ENCODE measurements at places on chromosomes 7 and 10.

DNA sequence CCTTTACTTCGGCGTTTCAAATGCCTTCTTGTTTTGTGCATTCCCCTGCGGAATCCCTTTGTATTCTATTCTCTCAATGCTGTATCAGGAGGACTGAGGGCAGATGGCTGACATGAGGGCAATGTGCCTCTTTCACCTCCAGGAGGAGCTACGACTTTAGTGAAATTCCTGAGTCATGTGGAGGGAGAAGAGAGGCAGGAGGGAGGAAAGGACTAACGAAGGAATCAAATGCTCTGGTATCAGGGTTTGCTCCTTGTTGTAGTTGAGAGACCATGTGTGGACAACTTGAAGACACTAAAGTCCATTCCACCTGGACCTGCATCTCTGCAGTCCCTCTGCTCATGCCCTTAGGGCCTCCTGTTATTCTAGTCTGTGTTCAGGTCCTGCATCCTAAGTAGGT is 40.2 kb upstream of the PRSS58 start:
- no peak for DNase-seq

DNA sequence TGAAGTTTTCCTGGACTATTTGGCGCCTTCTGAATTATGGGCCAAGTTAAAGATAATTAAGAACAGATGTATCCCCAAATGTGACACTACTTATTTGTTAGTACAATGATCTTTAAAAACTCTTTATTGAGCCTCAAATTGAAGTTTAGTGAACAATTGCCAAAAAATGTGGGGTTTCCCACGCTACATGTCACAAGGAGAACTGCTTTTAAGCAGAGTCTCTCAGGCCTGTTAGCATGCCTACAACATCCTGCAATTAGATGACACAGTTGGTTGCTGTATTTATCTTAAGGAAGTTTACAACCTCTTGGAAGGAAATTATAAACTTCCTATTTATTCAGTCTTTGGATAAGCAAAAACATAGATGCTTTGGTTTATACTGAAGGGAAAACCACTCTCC is 733.0 kb downstream of the TNS3 start:
- DNase-seq: no peak

- DNase-seq: no peak
Measured at GRCh38 chr7:151844071-151844824, 32.7 kb downstream of the PRKAG2 start.

GRCh38 chr7:137873524-137873923 is 26.8 kb upstream of the DGKI start:
- no peak for DNase-seq
